ENCODE measurements at places on chromosomes 5 and 9. TPM values are rescaled to one million over a fixed set of nuclear protein-coding genes. Genes with fewer than 3 reads are reported as not detected.

The RNF20 gene
- total RNA-seq, result 45.1 TPM

The IL4 gene
- 12.7 TPM for total RNA-seq

The CYLC2 gene
- not detected for total RNA-seq

The IFNE gene
- total RNA-seq, result not detected

The DND1 gene
- 3.9 TPM for total RNA-seq

The IL3 gene
- total RNA-seq, result 6.0 TPM

The FAM114A2 gene
- 26.2 TPM for total RNA-seq

The DDX31 gene
- 18.3 TPM for total RNA-seq

The SPATA31A3 gene
- not detected for total RNA-seq

The PDGFRB gene
- 11.4 TPM for total RNA-seq

The ECSCR gene
- total RNA-seq, result 0.76 TPM

The PHYKPL gene
- total RNA-seq, result 182 TPM

The SLC34A3 gene
- not detected for total RNA-seq

The LTC4S gene
- total RNA-seq, result 1.7 TPM
